ENCODE measurements at places on chromosomes 16 and 17. TPM values are rescaled to one million over a fixed set of nuclear protein-coding genes. Genes with fewer than 3 reads are reported as not detected.

Gene MYOCD
- 219 TPM for total RNA-seq

Gene KLHL10
- total RNA-seq = 2.2 TPM

Gene GNG13
- total RNA-seq = not detected

Gene CUEDC1
- total RNA-seq = 42.0 TPM

Gene TMEM114
- not detected for total RNA-seq

Gene TENT4B
- total RNA-seq = 25.7 TPM

Gene CACNG1
- total RNA-seq = not detected

Gene TIMP2
- 220 TPM for total RNA-seq

Gene C16orf95
- total RNA-seq = 1.7 TPM

Gene UTS2R
- total RNA-seq = not detected

Data from gastroesophageal sphincter (tissue), 4 donors.